GM23338 (cell line): ENCODE measurements at places on chromosomes 12 and 14. TPM values are rescaled to one million over a fixed set of nuclear protein-coding genes. Genes with fewer than 3 reads are reported as not detected.
A peak's percentile ranks its signal among the peaks of the same experiment; 100 is the strongest.

The TSPAN19 gene
- 0.50 and 0.80 TPM in 2 replicates for total RNA-seq

The REM2 gene
- total RNA-seq = 0.31 and 1.2 TPM in 2 replicates

DNA sequence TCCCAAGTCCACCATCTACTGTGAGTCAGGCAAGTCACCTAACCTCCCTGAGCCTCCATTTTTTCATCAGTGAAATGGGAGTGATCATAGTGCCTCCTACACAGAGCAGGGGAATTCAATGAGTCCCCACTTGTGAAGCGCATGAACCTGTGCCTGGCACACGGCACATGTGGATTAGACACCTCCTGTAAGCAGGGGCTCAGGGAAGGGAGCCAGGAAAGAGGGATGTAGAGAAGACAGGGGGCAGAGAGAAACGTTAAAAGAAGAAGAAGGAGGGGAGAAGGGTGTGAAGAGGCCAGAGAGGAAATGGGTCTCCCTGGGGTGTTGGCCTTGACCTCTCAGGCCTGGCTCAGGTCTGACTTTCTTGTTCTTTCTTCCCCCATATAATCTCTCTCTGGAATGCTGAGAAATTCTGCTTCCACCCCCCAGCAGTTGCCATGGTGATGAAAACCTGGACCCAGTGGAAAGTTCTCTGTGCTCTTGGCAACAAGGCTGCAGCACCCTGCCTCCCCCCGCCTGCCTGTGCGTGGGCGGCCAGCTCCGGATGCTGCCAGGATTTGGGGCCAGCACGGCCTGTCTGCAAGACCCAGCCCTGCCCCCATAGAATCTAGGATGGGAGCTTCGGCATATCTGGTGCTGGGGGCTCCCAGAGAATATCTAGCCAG lies 94.5 kb downstream of the CALM1 start:
- DNase-seq = no peak

The KRT6C gene
- not detected in 2 replicates for total RNA-seq

GRCh38 chr12:82176026-82176425 lies 182.2 kb downstream of the CCDC59 start:
- peak; percentile 4 for DNase-seq

GRCh38 chr12:128876559-128876958 lies 23.3 kb downstream of the GLT1D1 start:
- DNase-seq = no peak

DNA sequence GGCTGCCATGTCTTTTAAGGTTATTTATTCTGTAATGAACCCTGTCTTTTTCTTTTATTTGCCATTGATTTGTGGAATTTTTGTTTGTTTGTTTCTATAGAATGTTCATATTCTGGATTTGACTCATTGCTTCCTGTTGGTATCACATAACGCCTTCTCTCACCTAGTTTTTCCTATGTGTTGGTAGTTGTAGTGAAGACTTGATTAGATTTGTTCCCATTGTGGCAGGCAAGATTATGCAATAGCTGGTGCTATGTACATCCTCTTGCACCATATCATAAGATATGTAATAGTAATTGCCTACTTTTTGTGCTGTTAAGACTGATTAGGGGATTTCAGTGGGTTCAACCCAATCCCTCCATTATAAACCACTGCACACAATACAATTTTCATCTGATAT lies 3.9 kb upstream of the KRT6B start:
- DNase-seq = no peak

DNA sequence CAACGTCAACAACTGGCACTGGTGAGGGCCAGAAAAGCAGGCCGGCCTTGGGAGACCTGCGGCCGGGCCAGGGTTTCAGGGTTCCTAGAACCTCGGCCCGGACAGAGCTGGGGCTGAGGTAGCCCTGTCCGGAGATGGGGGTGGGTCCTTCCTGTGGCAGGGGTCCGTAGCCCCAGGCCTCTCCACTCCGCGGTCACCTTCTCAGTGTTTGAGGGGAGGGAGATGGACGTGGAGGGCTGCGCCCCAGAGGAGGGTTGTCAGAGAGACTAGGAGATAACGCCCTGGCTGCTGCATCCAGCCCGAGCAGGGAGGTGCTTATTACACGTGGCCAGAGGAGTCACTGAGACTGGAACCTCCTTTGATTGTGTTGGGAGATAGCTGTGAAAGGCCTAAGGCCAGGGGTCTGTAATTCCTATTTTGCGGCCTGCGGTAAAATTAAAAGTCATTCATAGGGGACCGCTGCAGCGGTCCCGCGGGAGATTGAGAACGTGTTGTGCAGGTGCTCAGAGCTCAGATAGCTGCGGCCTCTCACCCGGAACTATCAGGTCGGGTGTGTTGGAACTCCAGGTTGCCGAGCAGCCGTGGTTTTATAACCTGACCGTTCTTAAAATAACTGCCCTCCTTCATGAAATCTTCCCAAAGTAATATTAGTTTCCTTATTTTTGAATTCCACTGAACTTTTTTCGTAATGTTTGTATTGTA lies 507 bp downstream of the AHSA1 start:
- DNase-seq = peak; percentile 65

- DNase-seq = no peak
These were observed at the start of gene BATF for GRCh38 chr14:75522224-75522982. TSS of gene BATF (plus strand) at chr14:75522469. CDS start at chr14:75522683, 214 bp downstream.

The AICDA gene
- total RNA-seq = not detected in 2 replicates

- DNase-seq = peak; percentile 37
These were observed 198.2 kb downstream of the CHST11 start for GRCh38 chr12:104654665-104655609.

The TAS2R30 gene
- 9.7 and 13.7 TPM in 2 replicates for total RNA-seq

The POTEM gene
- total RNA-seq = not detected in 2 replicates

The LMNTD1 gene
- not detected in 2 replicates for total RNA-seq

DNA sequence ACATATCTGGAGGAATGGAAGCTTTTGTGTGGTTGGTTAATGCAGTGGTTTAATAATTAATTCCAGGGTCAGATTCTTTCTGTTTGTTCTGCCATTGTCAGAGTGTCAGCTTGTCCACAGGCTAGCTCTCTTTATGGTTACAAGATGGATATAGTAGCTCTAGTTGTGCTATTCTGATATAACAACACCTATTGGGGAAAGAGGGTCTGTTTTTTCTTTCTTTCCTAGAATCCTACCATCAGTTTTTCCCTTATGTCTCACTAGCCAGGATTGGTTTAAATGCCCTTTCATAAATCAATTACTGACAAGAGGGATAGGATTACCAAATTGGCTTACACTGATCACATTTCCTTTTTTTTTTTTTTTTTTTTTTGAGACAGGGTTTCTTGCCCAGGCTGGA lies 27.8 kb downstream of the CNOT2 start:
- DNase-seq = no peak

DNA sequence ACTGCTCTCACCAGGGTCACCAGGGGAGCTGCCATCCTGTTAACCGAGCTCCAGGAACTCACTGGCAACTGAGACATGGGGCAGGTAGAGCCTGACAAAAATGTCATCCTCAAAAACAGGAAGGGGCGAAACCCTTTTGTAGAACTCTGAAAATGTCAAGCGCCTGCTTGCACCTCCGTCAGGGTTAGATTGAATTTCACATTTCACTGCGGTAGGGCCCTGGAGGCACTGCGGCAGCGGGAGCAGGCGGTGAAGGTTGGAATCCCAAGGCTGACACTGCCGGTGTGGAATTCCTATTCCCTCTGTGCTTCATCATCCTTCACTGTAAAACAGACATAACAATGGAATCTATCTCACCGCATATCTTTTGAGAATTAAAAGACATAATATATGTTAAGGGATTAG lies 142.8 kb upstream of the TMCC3 start:
- DNase-seq = peak; percentile 40

DNA sequence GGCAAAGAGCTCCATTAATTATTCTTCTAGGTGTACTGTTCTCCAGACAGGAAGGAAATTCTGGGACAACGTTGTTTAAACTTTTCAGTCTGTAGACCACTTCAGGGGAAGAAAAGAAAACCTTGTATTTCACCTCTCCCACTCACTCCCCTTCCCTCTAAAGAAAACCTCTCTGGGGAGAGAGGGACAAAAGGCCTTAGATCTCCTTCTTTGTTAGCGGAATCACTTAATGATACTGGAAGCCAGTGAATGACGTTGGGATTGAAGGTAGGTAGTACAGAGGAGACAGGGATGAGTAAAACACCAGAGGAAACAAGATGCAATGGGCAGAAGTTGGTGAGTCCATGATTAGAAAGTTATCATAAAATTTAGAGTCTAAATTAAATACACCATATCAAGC lies 38.7 kb upstream of the SGPP1 start:
- no peak for DNase-seq

- DNase-seq = peak; percentile 42
These were observed 1.6 kb upstream of the CDH24 start for GRCh38 chr14:23058654-23059504.

- DNase-seq = no peak
These were observed 123.5 kb downstream of the CAPZA3 start for GRCh38 chr12:18861287-18861858.

The TFCP2 gene
- 30.5 and 30.9 TPM in 2 replicates for total RNA-seq

GRCh38 chr14:79712302-79712950 lies 498.9 kb downstream of the DIO2 start:
- no peak for DNase-seq
